ENCODE measurements at places on chromosomes 13 and 19.

GRCh38 chr19:12230751-12231733, 63.6 kb downstream of the ZNF44 start:
- no peak for DNase-seq

DNA sequence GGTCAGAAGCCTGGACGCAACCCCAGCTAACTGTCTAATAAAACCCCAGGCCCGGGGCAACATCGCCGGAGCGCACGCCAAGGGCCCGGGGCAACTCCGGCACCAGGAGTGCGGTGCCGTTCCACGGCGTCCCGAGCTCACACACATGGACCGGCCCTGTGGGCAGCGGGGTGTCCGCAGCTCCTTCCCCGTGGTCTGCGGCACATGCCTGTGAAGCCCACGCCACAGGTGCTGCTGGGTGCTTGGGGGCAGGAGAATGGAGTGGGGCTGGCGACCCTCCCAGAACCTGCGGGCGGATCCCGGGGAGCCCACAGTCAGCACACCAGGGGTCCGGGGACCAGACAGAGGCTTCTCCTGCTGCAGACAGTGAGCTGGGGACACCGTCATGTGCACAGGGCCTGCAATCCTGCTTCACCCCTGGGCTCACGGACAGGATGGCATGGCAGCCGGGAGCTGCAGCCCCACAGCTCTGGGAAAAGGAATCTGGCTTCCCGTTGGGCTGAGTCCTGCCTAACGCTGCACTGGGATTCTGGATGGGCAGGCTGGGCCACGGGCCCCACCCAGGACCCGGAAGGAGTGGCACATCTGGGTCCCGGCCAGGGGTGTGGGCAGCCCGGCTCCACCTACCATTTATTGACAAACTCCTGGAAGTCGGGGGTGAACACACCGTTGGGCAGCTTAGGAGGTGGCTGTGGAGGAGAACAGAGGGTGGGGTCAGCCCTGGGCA, 28.2 kb upstream of the ZBTB7A start:
- DNase-seq: no peak

DNA sequence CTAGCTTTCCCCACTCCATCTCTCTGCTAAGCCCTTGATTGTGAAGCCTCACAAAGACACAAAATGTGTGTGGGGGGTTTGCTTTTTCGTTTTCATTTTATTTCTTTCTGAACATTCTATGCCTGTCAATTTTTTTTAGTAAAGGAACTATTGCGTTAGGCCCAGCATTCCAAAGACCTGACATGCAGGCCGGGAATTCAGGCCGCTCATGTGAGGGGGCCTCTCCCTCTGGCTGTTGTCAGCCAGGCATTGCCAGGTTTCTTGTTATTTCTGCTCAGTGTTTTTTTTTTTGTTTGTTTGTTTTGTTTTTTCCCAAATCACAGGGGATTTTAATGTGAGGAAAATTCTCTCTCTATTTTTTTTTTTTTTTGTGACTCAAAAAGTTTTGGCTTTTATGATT, 10.3 kb upstream of the MEDAG start:
- DNase-seq: peak; percentile 79

DNA sequence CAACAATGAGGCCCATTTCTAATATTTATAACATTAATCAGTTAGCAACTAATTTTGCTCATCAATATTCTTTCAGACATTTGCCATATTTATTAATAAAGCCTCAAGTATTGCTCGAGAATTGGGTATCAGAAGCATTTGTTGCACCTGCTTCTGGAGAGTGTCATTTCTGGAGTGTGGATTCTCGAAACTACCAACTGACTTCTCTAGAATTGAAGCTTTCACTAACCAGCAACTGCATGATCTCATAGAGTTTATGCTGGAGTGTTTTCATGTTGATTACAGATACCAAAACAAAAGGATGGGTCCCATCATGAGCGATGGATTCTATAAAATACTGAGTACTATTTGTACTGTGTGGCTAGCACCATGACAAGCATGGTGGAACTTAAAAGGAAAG, 121.0 kb upstream of the SLC7A1 start:
- no peak for DNase-seq

GRCh38 chr19:18666317-18666716, 17.2 kb upstream of the CRTC1 start:
- no peak for DNase-seq

DNA sequence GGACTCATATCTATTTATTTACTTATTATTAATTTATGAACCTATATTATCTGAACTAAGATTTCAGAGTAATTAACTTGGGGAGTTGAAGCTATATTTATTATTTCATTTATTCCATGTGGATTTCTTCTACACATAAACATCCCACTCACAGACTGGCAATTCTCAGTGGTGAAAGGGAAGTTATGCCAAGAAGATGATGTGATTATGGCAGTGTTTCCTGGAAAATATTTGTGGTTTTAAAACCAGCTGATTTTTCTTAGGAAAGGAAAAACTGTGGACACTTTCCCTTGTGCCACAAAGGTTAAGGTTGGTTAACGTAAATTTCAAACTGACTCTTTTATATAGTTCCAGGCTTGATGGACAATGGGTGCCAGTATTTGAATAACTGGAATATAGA, 513.1 kb downstream of the SLITRK6 start:
- no peak for DNase-seq

DNA sequence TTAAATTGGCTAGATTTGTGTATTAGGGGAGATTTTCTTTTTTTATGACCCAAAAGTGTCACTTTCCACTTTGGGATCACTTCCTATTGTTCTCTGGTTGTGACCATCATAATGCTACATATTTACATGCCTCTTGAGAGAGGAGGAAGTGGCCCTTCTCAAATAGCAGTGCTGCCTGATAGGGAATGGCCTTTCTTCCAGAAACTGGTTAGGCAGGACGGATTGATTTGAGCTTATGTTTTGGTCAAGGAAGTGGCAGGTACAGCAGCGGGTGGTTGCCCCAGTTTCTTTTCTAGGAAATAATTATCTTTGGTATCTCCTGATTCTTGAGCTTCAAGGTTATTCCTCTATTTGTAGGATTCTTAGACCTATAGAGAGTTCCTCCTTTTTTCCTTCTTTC, 21.9 kb upstream of the WTIP start:
- DNase-seq: no peak

DNA sequence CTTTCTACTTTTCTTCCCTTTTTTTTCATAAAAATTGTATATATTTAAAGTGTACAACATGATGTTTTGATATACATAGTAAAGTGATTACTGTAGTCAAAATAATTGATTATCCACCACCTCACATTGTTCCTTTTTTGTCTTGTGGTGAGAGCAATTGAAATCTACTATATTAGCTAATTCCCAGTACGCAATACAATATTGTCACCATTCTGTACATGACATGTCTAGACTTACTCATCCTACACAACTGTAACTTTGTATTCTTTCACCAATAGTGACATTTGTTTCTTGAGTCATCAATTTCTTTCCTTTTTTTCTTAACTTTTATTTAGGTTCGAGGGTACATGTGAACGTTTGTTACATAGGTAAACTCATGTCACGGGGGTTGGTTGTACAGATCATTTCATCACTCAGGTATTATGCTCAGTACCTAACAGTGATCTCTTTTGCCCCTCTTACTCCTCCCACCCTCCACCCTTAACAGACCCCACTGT, 265.2 kb downstream of the KCNRG start:
- no peak for DNase-seq

DNA sequence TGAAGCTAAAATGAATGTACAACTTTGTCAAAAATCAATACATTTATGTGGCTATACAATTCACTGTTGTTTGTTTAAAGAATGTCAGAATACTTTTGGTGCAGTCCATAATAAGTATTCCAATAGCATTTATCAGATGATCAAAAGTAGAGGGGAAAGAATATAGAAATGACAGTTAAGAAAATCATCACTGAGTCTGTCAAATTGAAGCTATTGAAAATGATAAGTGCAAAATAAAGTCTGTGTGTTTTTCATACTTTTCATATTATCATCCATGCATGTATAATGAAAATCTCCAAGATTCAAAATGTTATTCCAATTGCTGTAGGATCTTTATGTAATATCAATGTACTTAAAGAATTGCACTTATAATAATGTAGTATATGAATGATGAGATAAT, 93.3 kb upstream of the ATXN8OS start:
- no peak for DNase-seq

GRCh38 chr19:45245334-45245787, at the start of gene EXOC3L2:
Gene EXOC3L2 (minus strand): TSS chr19:45245407. CDS start chr19:45239045, 6,362 bp downstream.
- peak; percentile 34 for DNase-seq

GRCh38 chr19:17095141-17095919, 19.8 kb downstream of the MYO9B start:
- no peak for DNase-seq

DNA sequence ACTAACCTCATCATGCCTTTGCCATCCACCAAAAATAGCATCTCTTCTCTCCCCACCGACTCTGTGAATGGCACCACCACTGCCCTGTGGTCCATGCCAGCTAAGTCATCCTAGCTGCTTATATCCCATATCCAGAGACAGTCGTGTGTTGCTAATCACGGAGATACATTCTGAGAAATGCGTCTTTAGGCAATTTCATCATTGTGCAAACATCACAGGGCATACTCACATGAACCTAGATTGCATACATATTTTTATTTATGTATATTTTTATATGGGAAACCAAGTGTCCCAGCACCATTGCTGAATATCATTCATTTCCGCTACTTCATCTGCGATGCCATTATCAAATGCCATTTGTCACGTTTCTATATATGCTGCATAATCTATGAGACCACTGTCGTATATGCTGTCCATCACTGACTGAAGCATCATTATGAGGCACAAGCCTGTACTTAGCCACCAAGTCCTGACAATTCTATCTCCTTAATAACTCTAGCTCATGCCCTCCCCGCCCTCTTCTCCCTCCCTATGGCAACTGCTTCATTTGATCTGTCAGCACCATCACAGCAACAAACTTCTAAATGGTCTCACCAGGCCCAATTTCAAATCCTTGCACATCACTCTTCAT, 104.2 kb downstream of the HSPH1 start:
- no peak for DNase-seq

- DNase-seq: no peak
Measured at GRCh38 chr19:57380923-57381322, 8.7 kb upstream of the ZNF548 start.

DNA sequence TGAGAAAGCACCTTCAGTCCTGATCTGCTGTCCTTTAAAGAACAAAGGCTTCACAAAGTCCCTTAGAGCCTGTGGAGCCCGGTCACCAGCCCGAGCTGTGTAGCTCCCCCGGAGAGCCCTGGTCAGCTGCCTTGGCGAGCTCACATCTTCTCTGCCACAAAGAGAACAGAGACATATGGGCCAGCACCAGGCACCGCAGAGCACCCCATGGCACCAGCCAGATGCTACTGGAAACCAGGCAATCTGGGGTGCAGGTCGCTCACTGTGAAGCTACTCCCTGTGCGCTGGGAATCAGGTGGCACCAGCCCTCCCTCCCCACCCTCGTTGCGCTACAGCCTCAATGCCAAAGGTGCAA, 44.3 kb upstream of the F7 start:
- DNase-seq: no peak

- no peak for DNase-seq
Measured at GRCh38 chr19:49340865-49341718, 5.9 kb downstream of the CD37 start.

DNA sequence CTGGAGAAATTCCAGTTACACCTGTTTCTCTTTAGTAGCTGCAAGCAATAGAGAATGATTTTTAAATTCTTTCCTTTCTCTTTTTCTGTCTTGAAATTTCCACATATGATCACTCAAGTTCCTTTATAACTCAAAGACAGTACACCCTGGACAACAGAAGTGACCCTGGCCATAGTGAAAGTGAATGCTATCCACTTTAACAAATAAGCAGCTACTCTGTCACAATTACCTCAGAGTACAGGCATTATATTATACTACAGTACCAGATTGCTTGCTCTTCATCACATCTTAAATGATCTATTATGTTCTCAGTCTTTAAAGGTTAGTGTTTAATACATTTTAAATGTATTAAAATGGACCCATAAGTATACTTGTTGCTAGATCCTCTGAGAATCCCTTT, 136.2 kb downstream of the KLF12 start:
- no peak for DNase-seq

DNA sequence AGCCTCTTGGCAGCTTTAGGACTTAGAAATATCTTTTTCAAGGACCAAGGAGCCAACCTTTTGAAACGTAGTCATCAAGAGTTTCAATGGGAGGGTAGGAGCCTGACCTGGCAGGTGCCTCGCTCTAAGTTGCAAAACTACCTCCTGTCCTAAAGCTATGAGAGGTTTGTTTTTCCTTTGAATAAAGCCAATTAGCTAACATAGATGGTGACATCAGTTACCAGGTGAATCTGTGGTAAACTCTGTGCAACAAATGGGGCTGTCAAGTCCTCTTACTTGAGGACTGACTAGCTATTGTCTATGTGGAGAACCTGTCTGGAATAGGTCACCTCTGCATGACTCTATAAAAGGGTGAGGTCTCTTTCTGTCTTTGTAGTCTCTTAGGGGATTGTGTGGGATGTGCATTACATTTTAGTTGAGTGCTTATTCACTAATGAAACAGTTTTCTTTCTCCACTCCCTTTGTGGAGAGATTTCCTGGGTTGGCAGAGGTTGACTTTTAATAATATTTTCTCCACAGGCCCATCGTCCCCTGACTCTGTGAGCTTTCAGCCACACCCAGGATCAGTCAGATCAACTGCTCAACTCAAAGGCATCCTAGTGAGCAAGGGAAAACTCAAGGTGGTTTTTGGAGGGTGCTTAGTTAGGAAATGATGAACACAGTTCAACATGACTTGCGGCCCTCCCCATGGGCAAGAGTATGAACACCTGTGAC, 9.9 kb downstream of the ARL11 start:
- DNase-seq: no peak

GRCh38 chr13:72448082-72448481, 279.3 kb downstream of the MZT1 start:
- no peak for DNase-seq

DNA sequence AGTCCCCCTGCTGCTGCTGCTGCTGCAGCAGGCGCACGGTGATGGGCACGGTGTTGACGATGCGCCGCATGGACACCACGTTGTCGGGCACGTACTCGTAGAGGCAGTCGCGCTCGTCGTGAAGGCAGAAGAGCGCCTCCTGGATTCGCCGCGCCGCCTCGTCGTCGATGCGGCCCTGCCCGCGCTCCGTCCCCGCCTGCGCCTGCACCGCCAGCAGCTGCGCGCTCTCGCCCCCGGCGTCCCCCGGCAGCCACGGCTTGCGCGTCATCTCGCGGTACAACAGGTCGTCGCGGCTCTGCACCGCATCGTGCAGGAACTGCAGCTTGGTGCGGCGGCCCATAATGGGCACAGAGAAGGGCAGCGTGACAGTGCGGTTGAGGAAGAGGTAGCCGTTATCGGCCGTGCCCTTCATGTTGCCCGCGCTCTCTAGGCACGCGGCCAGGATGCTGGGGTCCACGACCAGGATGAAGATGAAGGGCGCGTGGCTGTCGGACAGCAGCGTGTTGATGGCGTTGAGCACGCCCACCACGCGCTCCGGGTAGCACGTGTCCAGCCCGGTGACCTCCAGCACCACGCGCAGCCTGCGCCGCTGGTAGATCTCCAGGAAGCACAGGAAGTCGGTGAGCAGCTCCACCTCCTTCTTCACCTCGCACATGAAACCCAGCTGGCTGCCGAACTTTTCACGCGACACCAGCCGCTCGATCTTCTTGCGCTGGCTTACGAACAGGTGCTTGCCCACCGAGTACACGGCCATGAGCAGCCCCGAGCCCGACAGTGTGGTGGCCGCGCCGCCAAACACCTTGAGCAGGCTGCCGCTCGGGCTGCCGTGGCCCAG, 8.1 kb downstream of the NKPD1 start:
- DNase-seq: no peak

Data from dermis microvascular lymphatic vessel endothelial cell (primary cell).